ENCODE measurements at places on chromosomes 11 and 22.

DNA sequence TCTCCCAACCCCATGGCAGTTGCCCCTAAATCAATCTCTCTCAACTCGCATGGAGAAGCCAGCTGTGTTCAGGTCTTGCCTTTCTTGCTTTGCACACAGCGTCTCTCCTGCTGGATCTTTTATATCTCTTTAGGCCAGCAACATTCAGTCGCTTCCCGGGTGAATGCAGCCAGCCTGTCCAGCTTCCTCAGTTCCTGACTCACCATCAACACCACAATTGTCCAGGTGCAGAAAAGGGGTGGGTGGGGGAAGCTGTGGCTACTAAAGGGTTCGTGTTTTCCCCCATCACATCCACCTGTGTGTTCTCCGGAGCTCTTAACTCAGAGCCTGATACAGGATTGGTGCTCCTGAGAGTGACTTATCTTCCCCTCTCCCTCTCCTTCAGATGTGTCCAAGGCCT, 116.5 kb downstream of the HIPK3 start:
- DNase-seq = no peak

GRCh38 chr11:2366276-2366675, 10.8 kb upstream of the CD81 start:
- DNase-seq = no peak

- DNase-seq = no peak
Measured at GRCh38 chr11:47449541-47449940, 605 bp upstream of the RAPSN start.

DNA sequence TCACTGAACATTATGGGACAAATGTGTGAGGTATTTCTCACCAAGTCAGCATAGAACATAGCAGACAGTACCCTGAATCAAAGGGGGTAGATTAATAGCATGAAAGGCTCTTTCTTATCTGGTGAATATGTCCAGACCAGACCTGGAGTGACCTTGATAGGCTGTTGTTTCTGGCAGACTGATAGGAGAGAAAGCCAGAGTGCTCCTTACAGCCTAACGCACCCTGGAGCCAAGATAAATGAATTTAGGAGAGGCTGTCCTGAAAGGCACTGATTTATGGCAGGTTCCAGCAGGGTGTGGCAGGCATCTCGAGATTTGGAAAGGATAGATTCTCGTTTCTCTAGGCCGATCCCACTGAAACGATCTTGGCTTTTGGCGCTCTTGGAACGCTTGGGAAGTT, 204.6 kb downstream of the DBX1 start:
- no peak for DNase-seq

- peak; percentile 12 for DNase-seq
Measured at GRCh38 chr11:3129591-3130268, 35.4 kb downstream of the OSBPL5 start.

- DNase-seq = no peak
Measured at GRCh38 chr11:121721961-121722360, 269.2 kb upstream of the SORL1-AS1 start.

DNA sequence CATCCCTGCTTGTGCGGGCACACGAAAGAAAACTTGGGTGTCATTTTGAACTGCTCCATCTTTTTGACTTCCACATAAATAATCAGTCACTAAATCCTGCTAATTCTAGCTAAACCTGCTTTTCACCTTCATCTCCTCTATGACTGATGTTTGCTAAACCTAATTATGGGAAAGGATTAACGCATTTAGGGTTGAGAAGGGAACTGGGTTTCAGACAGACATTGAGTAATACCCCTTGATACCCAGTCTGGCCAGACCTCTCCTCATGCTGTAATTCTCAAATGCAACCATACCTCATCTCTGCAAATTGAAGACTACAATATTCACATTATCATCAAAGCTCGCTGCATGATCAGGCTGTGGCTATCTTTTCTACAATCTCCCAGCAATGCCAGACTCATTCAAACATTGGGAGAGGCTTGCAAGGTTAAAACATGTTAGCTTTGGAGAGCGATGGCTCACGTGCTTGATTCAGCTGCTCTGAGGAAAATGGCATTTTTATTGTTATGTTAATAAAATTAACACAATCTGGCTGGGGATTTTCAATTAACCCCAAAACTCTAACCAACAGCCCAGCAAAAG, 2.4 kb downstream of the HPS4 start:
- no peak for DNase-seq

- DNase-seq = peak; percentile 85
Measured at GRCh38 chr11:125626288-125626950, 1.5 kb downstream of the CHEK1 start.

Measured in WTC11 (cell line).